ENCODE measurements at places on chromosomes 13 and 19.
A peak's percentile ranks its signal among the peaks of the same experiment; 100 is the strongest.

DNA sequence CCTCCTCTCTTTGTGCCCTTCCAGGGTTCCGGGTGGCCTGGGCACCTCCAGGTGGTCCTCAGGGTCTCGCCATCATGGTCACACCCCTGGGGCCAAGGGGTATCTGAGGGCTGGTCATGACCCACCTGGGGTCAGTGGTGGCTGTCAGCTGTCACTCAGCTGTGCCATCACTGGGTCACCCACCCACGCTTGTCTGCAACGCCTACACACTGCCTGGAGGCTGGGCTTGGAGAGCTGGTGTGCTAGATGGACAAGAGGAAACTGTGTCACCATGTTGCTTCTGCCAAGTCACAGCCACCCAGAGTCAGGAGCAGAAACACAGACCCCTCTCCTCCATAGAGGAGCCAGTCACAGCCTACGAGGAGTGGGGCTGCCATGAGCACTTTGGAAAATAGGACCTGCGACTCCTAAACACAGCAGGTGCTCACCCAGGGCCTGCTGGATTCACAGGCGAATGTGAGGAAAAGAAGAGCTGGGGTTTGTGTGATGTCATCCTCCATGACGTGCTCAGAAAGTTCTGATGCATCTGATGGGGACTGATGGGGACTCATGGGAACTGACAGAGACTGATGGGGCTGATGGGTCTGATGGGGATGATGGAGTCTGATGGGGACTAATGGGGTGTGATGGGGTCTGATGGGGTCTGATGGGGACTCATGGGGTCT lies 10.7 kb upstream of the GRTP1 start:
- no peak for DNase-seq

- DNase-seq: no peak
Observed at GRCh38 chr13:92734068-92734467, 492.5 kb upstream of the GPC6 start.

DNA sequence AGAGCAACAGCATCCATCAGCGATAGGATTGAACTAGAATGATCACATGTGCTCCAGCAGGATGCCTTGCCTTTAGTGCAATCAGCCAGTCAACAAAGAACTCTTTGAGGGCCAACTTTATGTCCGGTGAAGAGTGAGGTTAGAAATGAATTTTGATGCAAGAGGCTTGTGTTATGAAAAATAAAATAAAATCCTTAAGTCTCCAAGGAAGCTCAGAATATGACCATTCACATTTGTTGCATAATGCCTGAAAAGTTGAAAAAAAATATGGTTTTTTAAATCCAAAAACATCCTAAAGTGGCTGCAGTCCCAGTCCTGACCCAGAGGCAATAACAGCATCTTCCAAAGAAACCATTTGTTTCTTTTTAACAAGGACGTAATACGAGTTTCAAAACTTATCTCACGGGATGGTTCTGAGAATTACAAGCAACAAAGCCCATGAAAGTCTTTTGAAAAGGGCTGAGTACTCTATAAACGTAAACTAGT lies 61.3 kb downstream of the DCLK1 start:
- DNase-seq: no peak

- DNase-seq: no peak
Observed at GRCh38 chr13:91168386-91168711, 179.1 kb upstream of the MIR17HG start.

- no peak for DNase-seq
Observed at GRCh38 chr19:49455773-49456172, 2.7 kb downstream of the ALDH16A1 start.

GRCh38 chr19:38849860-38850435 lies at the start of gene HNRNPL:
Gene HNRNPL (minus strand): TSS chr19:38849986. CDS start chr19:38849966, 20 bp downstream.
- DNase-seq: peak; percentile 100

- DNase-seq: no peak
Observed at GRCh38 chr13:101397742-101398141, 18.6 kb downstream of the NALCN start.

GRCh38 chr13:73767747-73768315 lies 366.4 kb downstream of the KLF12 start:
- peak; percentile 32 for DNase-seq

GRCh38 chr19:1494115-1494815 lies 3.3 kb downstream of the REEP6 start:
- no peak for DNase-seq

DNA sequence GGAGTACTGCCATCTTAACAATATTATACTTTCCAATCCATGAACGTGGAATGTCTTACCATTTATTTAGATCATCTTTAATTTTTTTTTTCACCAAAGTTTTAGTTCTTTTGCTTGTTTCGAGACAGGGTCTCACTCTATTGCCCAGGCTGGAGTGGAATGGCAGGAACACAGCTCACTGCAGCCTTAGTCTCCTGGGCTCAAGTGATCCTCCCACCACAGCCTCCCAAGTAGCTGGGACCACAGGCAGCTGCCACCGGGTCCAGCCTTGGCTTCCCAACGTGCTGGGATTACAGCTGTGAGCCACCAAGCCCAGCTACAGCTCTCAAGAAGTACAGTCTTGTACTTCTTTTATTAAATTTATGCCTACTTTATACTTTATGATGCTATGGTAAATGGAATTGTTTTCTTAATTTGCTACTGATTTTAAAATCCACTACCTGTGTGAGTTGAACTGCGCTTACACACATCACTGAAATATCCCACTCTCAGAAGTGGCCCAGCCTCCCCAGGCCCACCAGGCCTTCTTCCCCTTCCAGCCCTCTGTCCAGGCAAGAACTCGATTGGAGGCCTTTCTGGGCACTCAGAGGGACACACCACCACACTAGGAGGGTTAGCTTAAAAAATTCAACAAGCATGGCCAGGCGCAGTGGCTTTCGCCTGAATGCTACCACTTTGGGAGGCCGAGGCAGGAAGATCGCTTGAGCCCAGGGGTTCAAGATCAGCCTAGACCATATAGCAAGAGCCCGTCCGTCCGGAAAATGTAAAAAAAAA lies 1.0 kb upstream of the PGLS start:
- no peak for DNase-seq

DNA sequence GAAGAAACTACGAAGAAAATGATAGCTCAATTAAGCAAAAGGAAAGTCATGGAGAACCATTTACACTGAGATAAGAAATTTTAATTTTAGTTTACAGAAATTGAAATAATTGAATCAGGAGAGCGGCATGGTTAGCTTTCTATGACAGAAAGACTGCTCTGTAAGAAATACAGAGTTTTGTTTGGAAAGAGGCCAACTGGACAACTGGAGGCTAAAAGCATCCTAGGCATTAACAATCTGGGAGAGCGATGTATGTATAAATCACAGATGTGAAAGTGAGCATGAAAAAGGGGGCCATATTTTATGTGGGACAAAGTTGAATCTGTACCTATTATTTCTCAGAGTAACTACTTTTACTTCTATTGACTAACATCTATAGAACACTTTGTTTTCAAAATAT lies 1608.8 kb upstream of the PCDH20 start:
- no peak for DNase-seq

GRCh38 chr19:55384131-55384919 lies at the start of gene TMEM238:
Gene TMEM238 (minus strand): TSS chr19:55384292. CDS start chr19:55384259, 33 bp downstream.
- peak; percentile 79 for DNase-seq

- DNase-seq: no peak
Observed at GRCh38 chr13:46006688-46007452, 45.7 kb downstream of the ZC3H13 start.

- DNase-seq: no peak
Observed at GRCh38 chr13:28459911-28460310, 35.0 kb downstream of the FLT1 start.

- peak; percentile 63 for DNase-seq
Observed at GRCh38 chr19:1860042-1860775, 3.2 kb downstream of the KLF16 start.

GRCh38 chr19:45066921-45067661 lies 9.2 kb downstream of the ZNF296 start:
- DNase-seq: no peak

GRCh38 chr13:35856721-35857364 lies 274.3 kb downstream of the DCLK1 start:
- DNase-seq: no peak

DNA sequence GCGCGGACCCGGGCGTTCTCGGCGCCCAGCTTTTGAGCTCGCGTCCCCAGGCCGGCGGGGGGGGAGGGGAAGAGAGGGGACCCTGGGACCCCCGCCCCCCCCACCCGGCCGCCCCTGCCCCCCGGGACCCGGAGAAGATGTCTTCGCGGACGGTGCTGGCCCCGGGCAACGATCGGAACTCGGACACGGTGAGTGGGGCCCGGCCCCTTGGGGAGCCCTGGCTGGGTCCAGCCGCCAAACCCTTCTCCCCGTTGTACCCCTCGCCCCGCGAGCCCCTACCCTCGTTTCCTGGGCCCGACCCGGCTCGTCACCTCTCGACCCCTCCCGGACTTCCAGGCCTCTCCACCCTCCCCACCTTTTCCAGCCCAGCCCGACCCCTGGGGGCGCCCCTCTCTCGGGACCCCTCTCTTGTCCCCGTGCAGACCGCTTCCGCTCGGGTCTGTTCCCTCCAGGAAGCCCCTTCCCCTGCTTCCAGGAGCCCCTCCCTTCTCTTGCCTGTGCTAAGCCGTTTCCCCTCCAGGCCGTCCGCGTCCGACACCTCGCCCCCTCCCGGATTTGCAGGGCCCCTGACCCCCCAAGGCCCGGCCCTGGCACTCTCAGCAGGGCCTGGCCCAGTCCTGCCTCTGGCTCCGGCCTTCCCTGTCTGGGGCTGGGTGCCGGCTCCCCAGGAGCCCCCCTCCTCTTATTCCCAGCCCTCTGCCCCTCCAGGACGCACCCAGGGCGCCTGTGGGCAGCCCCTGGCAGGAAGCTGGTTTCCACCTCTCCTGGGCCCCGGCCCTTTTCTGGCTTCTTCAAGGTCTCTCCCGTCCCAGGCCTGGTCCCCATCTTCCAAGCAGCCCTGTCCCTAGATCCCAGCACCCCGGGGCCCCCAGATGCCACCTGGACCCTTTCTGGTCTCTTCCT lies 632 bp downstream of the MARK4 start:
- DNase-seq: peak; percentile 42

DNA sequence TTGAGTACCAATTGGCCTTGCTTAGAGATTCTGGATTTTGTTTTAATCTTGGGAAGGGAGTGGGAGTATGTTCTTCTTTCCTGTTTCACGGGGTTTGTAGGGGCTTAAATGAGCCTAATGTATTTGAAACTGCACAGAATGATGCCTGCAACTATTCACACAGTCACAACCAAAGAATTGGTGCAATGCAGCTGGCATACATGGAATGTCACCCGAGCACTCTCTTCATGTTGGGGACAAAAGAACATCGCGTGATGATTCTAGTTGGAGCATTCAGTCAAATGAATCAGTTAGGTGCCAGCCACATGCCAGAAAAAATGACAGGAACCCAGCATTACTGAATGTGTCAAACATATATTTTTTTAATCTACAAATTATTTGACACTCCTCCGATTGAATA lies 22.1 kb downstream of the STARD13 start:
- no peak for DNase-seq

DNA sequence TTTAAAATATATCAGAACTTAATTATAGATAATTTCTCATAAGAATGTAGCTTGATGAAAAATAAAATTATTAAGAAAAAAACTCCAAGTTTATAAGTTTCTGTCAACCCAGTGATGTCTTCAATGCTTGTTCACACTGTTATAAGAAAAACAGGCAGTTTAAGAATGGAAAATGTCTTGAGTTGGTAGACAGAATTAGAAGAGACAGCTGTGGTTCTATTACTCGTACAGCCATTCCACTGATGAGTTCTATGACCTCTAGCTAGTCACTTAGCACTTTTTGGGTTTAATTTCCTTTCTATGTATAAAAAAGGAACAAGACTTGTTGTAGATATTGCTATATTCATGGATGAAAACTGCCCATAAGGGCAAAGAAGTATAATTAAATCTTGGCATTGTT lies 1013.1 kb upstream of the ATXN8OS start:
- DNase-seq: no peak

DNA sequence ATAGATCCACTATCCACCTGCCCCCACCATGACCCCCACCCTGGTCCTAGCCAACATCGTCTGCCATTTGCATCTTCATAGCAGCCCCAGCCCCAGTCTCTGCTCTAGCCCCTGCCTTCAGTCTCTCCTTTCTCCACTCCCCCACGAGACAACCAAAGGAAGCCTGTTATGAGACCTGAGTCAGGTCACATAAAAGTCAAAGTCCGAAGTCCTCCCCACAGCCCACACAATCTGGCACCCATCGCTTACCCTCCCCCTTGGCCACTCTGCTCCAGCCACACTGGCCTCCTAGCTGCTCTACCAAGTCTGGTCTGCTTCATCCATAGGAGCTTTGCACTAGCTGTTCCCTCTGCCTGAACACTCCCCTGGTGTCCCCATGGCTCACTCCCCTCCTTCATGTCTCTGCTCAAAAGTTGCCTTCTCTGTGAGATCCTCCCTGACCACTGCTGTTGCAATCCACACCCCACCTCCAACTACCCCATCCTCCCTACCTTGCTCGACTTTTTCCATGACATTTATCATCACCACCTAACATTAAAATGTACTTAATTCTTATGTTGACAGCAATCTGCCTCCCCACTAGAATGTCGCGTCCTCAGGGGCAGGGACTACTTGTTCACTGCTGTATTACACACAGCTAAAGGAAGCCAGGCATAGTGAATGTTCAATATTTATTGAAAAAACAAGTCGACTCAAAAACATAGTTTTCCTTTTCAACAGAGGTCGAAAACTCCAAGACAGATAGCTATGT lies 1.2 kb upstream of the PLEKHG2 start:
- DNase-seq: no peak

DNA sequence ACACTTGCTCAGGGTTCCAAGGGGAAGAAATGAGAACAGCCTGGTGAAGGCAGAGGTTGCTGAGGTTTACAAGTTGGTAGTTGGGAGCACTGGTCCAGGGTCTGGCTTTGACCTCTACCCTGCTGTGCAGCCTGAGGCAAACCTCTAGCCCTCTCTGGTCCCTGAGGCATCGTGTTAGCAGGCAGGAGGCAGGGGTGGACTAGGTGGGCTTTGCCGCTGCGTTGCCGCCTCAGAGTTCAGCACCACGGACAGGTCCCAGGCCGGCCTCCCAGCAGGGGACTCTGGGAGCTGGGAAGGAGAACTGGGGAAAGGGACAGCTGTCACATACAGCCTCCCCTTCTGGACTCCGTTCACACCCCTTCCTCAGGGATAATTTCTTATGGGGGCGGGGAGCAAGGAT lies 3.1 kb downstream of the NCAN start:
- no peak for DNase-seq

DNA sequence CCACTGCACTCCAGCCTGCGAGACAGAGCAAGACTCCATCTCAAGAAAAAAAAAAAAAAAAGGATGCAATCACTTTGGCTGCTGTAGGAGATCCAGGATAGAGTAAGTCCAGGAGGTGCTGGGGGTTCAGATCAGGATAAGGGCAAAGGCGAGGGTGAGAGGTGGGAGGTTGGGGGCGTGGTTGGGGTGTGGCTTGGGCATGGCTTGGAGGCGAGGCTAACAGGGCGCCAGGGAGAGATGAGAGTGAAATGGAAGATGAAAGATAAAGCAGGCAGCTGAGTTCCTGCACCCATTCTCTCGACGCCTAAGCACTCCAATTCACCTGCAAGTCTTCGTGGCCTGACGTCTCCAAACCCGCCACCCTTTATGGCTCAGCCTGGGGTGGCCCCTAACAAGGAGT lies 25.0 kb upstream of the ZNRF4 start:
- no peak for DNase-seq

Data from B cell (primary cell).